Mesangial cell (primary cell): ENCODE measurements at places on chromosomes 1 and 21. TPM values are rescaled to one million over a fixed set of nuclear protein-coding genes. Genes with fewer than 3 reads are reported as not detected.

F5 gene
- not detected in 2 replicates for total RNA-seq

SYDE2 gene
- total RNA-seq: 2.4 and 5.2 TPM in 2 replicates

HES5 gene
- total RNA-seq: not detected in 2 replicates

SPRR4 gene
- not detected in 2 replicates for total RNA-seq

SLC6A17 gene
- under 0.01 TPM in 2 replicates for total RNA-seq

UTS2 gene
- not detected in 2 replicates for total RNA-seq

RBM11 gene
- total RNA-seq: 2.0 TPM in 1 of 2 replicates, not detected in the other

AKNAD1 gene
- not detected in 2 replicates for total RNA-seq

CLCNKB gene
- total RNA-seq: 0.33 and 1.4 TPM in 2 replicates

AUNIP gene
- 1.1 and 9.1 TPM in 2 replicates for total RNA-seq

VANGL1 gene
- total RNA-seq: 12.2 and 29.0 TPM in 2 replicates

MAP3K7CL gene
- 8.1 and 10.9 TPM in 2 replicates for total RNA-seq

KANK4 gene
- total RNA-seq: 0.16 and 3.2 TPM in 2 replicates

TESK2 gene
- 1.6 and 2.5 TPM in 2 replicates for total RNA-seq

FNDC10 gene
- total RNA-seq: 6.4 and 11.2 TPM in 2 replicates

BCAN gene
- total RNA-seq: not detected in 2 replicates

HTR1D gene
- under 0.01 and 0.65 TPM in 2 replicates for total RNA-seq

TMEM50B gene
- 12.3 and 13.4 TPM in 2 replicates for total RNA-seq

SPRR2A gene
- not detected in 2 replicates for total RNA-seq

KCNN3 gene
- total RNA-seq: under 0.01 TPM in 2 replicates

HMCN1 gene
- 2.9 and 23.2 TPM in 2 replicates for total RNA-seq

ARHGAP30 gene
- not detected in 2 replicates for total RNA-seq

TPTE gene
- not detected in 2 replicates for total RNA-seq

FCRL4 gene
- total RNA-seq: not detected in 2 replicates

NPL gene
- total RNA-seq: 0.33 and 1.0 TPM in 2 replicates

LIN28A gene
- 0.38 TPM in 1 of 2 replicates, not detected in the other for total RNA-seq

CACHD1 gene
- 6.5 and 6.6 TPM in 2 replicates for total RNA-seq

CD1E gene
- not detected in 2 replicates for total RNA-seq

TLR5 gene
- under 0.01 and 0.25 TPM in 2 replicates for total RNA-seq

EFCAB7 gene
- 2.4 and 2.9 TPM in 2 replicates for total RNA-seq

SPRR1A gene
- not detected in 2 replicates for total RNA-seq

FMO1 gene
- not detected in 2 replicates for total RNA-seq

ZNF593OS gene
- 0.13 TPM in 1 of 2 replicates, not detected in the other for total RNA-seq

CFHR3 gene
- not detected in 2 replicates for total RNA-seq

CAMSAP2 gene
- total RNA-seq: 10.9 and 14.7 TPM in 2 replicates

TNNI3K gene
- under 0.01 and 1.1 TPM in 2 replicates for total RNA-seq

KRTAP10-2 gene
- not detected in 2 replicates for total RNA-seq
